ENCODE measurements at places on chromosomes 6 and 20. TPM values are rescaled to one million over a fixed set of nuclear protein-coding genes. Genes with fewer than 3 reads are reported as not detected.
A peak's percentile ranks its signal among the peaks of the same experiment; 100 is the strongest.

DNA sequence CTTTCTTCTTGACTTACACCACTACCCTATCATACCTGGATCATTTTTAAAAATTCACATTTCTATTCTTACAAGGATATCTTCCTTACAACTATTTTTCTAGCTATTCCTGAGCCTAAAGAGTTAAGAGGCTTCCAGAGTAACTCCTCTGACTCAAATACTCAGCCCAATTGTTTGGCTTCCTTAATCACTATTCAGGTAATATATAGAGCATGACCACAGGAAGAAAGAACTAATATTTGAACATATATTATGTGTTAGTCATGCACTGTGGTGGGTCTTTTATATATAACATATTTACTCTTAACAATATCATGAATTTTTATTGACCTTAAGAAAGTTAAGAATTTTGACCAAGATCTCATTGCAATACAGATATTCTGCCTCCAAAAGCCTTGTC, 42.0 kb upstream of the ID4 start:
- DNase-seq, result no peak

DNA sequence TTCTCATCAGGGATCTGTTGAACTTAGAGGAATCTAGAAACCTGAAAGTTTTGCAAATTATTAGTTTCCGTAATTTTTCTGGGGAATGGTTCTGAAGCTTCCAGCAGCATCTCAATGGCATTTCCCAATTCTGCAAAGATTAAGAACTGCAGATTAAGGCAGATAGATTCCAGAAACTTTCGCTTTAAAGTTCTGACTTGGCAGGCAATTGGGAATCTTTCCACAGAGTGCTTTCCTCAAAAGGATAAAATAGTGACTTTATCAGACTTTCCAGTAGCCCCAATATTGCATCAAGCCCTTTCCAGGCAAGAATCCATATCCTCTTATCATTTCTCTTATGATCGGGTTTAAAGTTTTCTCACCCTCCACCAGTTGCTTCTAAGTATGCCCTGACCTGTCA, 261.1 kb downstream of the FNDC1 start:
- DNase-seq, result peak; percentile 71

GRCh38 chr20:32626859-32627636, 41.9 kb upstream of the NOL4L start:
- DNase-seq, result no peak

GRCh38 chr20:63522981-63523611, 2.5 kb downstream of the PPDPF start:
- no peak for DNase-seq

Gene POU5F1
- 0.69 TPM for total RNA-seq

Gene PACRG
- total RNA-seq, result 5.5 TPM

Gene TXLNB
- total RNA-seq, result 15.0 TPM

Gene TDRD6
- total RNA-seq, result 0.20 TPM
